Esophagus squamous epithelium (tissue), 5 donors: ENCODE measurements at places on chromosomes 16 and 17.

DNA sequence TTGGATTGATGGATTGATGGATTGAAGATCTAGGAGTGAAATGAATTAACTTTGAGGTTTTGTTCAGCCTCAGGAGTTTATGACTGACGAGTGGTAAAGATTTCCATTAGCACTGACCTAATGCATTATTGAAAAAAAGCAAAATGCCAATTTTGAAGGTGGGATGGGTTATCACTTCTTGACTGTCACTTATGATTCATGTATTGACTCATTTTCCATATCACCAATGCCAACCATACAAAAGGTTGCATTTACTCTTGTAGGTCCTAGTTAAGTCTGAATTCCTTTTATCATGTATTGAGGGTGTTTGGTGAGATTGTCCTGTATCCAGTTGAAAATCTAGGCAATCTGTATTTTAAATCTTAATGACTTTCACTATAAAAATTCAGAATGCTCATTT is 57.6 kb downstream of the KNOP1 start:
- no peak for DNase-seq

GRCh38 chr16:66443269-66443652 is 16.2 kb downstream of the BEAN1 start:
- no peak for DNase-seq

GRCh38 chr16:1184156-1184868 is 31.4 kb downstream of the CACNA1H start:
- DNase-seq: no peak

GRCh38 chr16:30562021-30562420 is 3.8 kb upstream of the ZNF764 start:
- DNase-seq: no peak

DNA sequence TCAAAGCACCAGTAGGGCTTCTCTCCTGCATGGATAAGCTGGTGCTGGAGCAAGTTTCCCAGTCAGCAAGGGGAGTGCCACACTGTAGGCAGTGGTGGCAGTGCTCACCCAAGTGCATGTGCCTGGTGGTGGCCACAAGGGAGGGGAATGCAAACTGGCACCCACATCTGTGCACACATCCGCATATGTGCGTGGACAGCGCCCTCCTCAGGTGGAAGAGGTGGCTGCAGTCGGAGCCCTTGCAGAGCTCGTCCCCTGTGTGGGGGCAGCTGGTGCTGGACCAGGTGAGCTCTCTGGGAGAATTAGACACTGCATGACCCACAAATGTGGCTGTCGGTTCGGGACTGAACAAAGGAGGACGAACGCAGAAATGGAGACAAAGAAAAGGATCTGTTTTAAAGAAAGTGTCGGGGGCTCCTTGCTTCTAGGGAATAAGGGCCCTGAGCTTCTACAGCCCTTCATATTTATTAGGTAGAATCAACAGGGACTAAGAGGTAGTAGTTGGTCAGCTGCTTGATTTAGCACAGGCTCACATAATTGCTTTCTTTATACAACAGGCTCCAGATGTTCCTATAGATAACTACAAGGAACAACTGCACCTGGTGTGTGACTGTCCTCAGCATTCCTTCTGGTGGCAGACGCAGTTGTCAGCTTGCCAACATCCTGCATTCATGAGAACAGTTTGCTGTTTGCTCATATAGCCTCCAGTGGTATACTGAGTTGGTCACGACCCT is 5.3 kb upstream of the ZNF689 start:
- no peak for DNase-seq

GRCh38 chr16:71410146-71410545 is 31.7 kb downstream of the TLE7 start:
- DNase-seq: no peak

DNA sequence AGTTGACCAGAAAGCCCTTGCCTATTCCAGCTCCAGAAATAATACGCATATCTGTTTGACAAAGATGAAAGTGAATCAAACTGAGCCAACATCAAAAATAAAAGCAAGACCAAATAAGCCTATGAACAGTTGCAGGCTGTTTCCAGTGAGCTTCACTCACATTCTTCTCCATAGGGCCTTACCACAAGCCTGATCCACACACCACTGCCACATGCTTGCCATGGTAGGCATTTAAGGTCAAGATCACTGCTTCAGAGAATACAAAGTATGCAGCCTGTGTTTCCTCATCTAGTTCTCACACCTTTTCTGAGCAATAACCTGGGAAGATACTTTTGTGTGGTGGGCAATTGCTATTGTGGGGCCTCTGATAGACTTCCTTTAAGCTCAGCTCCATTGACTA is 1060.2 kb downstream of the CDH11 start:
- no peak for DNase-seq

GRCh38 chr16:2856061-2856670 is 1.8 kb downstream of the PRSS22 start:
- DNase-seq: no peak

DNA sequence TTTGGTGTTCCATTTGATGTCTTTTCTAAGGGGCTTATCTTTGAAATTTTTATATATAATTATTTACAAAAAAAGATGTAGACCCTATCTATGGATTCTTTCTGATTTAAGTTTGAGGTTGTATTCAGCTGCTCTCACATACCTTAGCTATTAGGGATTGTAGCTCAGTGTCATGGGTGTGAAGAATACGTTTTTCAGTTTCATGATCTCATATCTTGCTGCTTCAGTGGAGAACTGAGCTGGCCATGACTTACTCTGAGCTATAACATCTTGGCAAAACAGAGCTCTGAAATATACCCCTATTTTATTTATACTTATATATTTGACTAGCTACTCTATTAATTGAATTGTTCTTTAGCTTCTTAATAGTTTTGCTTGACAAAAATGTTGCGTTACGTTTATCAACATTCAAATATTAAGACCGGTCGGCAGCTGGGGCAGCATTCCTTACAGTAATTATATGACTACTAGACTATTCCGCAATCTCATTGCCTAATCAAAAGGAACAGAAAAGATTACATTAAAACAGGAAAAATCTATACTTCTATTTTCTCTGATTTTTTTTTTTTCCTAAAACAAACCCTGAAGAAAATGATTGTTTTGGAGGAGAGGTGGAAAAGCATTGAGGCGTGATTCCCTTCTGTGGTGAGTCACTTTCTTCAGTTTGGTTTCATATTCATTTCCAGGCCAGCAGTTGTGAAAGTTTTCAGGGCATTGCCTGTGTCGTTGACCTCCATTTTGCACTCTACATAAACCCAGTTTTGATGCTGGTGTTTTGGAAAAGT is 24.1 kb upstream of the KRT24 start:
- no peak for DNase-seq

GRCh38 chr17:42665581-42666001 is 6.5 kb downstream of the TUBG2 start:
- DNase-seq: no peak

- DNase-seq: no peak
Observed at GRCh38 chr16:28900601-28901000, 22.3 kb downstream of the ATP2A1 start.

GRCh38 chr17:55883149-55883548 is 132.3 kb downstream of the PCTP start:
- no peak for DNase-seq

GRCh38 chr17:27327397-27327796 is 33.5 kb downstream of the WSB1 start:
- no peak for DNase-seq

DNA sequence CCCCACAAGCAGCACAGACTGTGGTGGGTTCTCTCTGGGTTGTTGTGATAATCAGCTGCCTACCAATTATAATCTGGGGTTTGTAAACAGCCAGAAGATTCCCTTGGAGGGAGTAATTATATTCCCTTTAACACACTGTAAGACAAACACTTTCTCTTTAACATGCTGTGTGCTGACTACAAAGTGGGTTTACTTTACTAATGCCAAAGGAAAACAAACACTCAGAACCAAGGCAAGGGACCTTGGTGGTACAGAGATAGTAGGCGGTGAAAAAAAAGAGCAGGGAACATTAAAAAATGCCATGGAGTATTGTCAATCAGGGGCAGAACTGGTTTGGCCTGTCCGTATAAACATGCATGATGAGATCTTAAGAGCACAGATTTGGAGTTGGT is 3.0 kb upstream of the VAT1L start:
- DNase-seq: no peak

- no peak for DNase-seq
Observed at GRCh38 chr17:31743797-31744196, 115.2 kb downstream of the COPRS start.

DNA sequence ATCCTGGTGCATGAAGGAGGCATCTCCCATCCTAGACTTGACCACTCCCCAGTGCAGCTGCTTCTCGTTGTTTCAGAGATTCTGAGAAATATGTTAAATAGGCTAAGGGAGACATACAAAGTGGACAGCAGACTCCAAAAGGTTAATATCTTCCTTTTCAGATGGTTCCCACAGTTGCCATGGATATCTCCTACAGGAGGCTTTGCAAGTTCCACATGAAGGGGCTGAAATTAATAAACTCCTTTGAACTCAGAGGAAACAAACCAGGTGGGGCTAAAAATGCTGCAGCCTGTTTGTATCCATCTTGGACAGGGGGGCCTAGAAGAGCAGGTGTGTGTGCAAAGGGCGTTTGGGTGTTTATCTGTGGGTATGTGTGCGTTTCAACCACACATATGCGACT is 257.4 kb upstream of the XYLT1 start:
- no peak for DNase-seq

DNA sequence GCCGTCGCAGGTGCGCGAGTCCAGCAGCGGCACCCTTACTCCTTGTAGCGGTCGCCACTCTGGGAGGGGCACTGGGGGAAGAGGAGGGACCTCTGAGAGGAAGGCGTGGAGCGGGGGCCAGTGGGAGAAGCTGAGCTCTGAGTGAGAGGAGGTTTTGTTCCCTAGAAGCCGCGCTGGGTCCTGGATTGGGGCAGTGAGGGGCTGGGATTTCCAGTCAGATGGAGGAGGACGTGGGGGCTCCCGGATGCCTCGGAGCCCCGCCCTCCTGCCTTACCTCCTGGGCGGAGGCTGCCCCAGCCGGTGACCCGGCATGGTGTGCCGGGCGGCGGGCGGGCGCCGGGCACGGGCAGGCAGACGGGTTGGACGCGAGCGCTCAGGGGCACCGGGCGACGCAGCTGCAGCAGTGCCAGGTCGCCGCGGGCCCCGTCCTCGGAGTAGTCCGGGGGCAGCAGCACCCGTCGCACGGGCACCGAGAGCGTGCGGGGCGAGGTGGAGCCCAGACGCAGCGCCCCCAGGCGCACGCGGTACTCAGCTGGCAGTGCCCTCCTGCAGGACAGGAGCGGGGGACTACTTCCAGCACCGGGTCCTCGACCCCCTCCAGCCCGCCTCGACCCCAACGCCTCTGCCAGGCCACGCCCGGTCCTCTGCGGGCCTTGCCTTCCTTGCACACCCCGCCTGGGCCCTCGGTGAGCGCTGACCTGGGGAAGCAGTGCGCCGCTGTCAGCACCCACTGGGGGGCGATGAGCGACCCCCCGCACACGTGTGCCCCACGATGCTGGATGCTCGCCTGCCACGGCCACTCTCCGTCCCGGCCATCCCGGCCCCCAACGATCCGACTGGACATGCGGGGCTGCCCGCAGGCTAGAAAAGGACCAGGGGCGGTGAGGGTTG is 2.0 kb downstream of the PRSS33 start:
- DNase-seq: no peak

DNA sequence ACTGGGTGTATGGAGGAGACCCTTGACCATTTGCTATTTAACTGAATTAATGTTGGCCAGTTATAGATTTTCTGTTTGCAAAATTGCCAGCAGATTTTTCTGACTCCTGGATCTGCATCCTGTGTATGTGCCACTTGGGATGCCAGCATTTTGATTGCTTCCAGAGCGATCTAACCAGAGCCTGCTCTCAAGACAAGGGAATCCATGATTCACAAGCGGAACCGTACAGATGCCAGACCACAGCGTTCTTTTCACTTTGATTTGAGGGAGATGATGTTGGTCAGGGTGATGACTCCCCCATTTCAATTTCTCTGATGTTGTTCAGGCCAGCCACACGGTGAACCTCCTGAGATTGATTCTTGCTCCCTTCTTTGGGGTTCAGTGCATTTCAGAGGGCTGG is 228.7 kb downstream of the CDH13 start:
- DNase-seq: no peak

GRCh38 chr16:87534030-87534653 is 41.3 kb upstream of the ZCCHC14 start:
- DNase-seq: no peak

DNA sequence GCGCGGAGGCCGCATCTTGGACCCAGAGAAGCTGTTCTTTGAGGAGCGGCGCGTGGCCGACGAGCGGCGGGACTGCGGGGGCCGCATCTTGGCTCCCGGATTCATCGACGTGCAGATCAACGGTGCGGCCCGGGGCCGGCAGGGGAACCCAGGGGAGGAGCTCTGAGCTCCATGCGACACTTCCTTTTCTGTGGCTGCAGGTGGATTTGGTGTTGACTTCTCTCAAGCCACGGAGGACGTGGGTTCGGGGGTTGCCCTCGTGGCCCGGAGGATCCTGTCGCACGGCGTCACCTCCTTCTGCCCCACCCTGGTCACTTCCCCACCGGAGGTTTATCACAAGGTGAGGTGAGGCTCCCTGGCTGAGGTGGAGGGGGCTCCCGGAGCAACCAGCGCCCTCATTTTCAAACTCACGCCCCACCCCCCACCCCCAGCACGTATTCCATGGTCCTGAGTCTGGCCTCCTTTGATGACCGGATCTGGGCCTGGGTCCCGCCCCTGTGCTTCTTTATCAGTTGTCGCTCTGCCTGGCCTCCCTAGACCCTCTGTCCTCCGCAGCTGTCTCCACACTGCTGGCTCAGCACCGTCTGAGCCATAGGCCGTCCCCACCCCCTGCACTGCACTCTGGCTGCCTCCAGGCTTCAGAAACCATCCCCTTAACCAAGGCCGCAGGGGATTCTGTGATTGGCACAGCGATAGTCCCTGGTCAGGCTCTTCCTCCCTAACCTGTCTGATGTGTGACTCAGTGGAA is 787 bp downstream of the AMDHD2 start:
- DNase-seq: no peak

GRCh38 chr17:67311575-67311974 is 54.8 kb downstream of the PSMD12 start:
- DNase-seq: no peak

DNA sequence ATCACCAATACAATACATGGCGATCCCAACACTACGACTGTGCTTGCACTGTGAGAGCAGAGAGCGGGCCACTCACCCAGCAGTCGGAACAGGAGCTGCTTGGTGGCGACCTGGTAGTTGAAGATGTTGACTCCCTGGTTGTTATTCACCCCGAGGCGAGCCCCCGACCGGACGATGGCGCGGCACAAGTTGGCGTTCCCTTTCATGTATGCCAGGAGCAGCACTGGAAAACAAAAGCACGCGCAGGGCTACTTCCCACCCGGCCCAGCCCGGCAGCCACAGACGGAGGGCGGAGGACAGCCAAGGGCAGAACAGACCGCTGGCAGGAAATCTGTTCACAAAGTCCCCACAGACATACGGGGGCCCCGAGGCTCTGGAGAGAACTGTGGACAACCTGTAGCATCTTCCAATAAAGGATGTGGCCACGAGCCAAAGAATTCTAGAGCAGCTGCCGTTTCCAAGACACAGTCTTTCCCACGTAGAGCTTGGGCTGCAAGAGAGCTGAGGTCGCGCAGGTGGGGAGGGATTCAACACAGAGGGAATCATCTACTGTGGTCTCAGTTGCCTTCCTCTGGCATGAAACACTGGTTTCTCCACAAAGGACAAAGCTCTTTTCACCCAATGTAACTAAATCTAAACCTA is 27.8 kb downstream of the CYB5D2 start:
- DNase-seq: no peak
